T-cell (primary cell): ENCODE measurements at places on chromosomes 16 and 17. TPM values are rescaled to one million over a fixed set of nuclear protein-coding genes. Genes with fewer than 3 reads are reported as not detected.

- peaks cover 34% of the 10 kb centered on the region for H3K36me3 ChIP-seq
- no peak overlapping the region for H3K4me3 ChIP-seq
- H3K4me1 ChIP-seq, result no peaks in the 10 kb centered on the region
- DNase-seq, result no peak
Observed at GRCh38 chr17:76781056-76781982, 43.4 kb downstream of the MFSD11 start.

- no peak overlapping the region for H3K27ac ChIP-seq
- no peak overlapping the region for H3K4me3 ChIP-seq
- H3K27me3 ChIP-seq, result no peaks in the 10 kb centered on the region
- no peaks in the 10 kb centered on the region for H3K4me1 ChIP-seq
- no peaks in the 10 kb centered on the region for H3K36me3 ChIP-seq
Observed at GRCh38 chr17:43790311-43790940, 10.2 kb downstream of the CFAP97D1 start.

- H3K4me1 ChIP-seq, result no peaks in the 10 kb centered on the region
- no peak overlapping the region for H3K4me3 ChIP-seq
- no peak for DNase-seq
- H3K36me3 ChIP-seq, result no peaks in the 10 kb centered on the region
- no peak overlapping the region for H3K27ac ChIP-seq
Observed at GRCh38 chr16:76946879-76947278, 244.1 kb upstream of the MON1B start.

GRCh38 chr16:28108590-28109247, 45.2 kb upstream of the GSG1L start:
- H3K27ac ChIP-seq, result no peak overlapping the region
- H3K4me1 ChIP-seq, result peaks cover 4% of the 10 kb centered on the region
- H3K4me3 ChIP-seq, result no peak overlapping the region
- no peaks in the 10 kb centered on the region for H3K27me3 ChIP-seq

DNA sequence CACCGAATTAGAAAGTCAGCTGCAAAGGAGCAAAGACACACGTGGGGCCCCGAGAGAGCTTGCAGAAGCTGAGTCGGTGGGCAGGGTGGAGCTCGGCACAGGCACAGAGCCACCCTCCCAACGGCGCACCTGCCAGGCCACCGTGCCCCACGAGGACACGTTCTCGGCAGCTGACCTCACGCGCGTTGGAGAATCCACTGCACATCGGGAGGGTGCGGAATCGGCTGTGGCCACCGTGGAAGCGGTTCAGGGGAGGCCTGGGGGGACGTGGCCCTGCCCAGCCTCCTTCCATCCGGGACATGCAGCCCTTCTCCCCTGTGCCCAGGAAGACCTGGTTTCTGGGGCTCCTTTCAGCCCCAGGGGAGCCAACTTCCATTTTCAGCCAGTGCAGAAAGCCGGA, 20.9 kb upstream of the ZFPM1 start:
- peaks cover 2% of the 10 kb centered on the region for H3K4me1 ChIP-seq
- no peak overlapping the region for H3K27ac ChIP-seq
- no peaks in the 10 kb centered on the region for H3K36me3 ChIP-seq
- H3K27me3 ChIP-seq, result no peaks in the 10 kb centered on the region
- no peak overlapping the region for H3K4me3 ChIP-seq

TBC1D3C gene
- 4.1 TPM for total RNA-seq

PRR35 gene
- total RNA-seq, result not detected
